ENCODE measurements at places on chromosomes 7 and 10. TPM values are rescaled to one million over a fixed set of nuclear protein-coding genes. Genes with fewer than 3 reads are reported as not detected.
A peak's percentile ranks its signal among the peaks of the same experiment; 100 is the strongest.

GRCh38 chr10:49408519-49409306 lies 12.8 kb upstream of the DRGX start:
- DNase-seq: peak; percentile 42

DNA sequence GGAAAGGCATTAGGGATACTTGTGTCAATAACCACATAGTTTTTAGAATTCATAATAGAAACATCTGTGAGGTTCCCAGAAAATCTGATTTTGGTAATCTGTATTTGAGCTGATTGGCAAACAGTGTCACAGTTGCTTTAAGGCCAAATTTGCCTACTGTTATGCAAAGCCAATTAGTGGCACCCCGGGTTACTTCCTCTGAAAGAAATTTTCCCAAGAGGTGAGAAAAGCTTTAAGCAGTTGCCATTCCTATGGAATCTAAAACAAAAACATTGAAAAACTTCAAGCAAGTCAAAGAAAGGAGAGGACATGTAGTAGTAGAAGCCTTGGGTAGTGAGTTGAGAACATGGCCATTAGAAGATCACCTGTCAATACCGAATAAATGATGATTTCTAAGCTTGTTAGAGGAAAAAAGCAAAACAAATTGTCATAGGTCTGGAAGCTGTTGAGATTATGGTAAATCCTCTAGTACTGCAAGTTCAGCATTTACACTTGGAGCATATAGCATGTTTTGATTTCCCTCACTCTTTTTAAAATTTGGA lies 176.8 kb downstream of the TWIST1 start:
- DNase-seq: no peak

DNA sequence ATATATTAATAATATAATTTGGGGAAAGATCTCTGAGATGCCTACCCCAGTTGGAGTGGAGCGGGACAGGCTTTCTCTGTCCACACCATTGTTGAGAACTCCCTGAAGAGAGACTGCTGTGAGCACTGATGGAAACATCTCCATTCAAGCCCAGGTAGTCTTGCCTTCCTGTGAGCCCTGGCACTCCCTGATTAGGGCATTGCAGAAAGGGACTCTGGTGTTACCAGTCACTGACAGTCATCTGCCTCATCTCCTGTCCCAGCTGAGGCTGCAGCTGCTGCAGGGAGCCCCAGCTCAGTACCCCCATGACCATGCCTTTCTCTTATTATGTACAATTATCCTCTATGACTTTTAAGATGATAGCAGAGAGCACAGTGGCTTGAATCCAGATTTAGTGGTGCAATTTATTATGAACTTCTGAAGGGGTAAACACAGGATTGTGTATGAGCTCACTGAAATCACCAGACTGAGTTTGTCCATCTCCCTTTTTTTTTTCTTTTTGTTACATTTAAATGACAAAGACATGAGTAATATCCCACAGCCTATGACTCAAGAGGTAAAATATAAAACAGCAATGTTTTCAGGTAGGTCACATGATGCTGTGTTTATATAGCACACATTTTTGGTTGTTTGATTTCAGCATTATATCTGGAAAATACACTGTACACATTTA lies 236.9 kb downstream of the SLC25A13 start:
- DNase-seq: no peak

C10orf62 gene
- total RNA-seq: not detected

GRCh38 chr7:18317941-18318340 lies 177.6 kb upstream of the HDAC9 start:
- no peak for DNase-seq

All from Caco-2 (cell line).